AG04450 (cell line): ENCODE measurements at places on chromosomes 7 and 10. TPM values are rescaled to one million over a fixed set of nuclear protein-coding genes. Genes with fewer than 3 reads are reported as not detected.

The CXCL12 gene
- polyA plus RNA-seq: 80.5 and 93.4 TPM in 2 replicates

The PLEKHS1 gene
- not detected in 2 replicates for polyA plus RNA-seq

The MMRN2 gene
- 0.55 and 0.69 TPM in 2 replicates for polyA plus RNA-seq

The OR6B1 gene
- polyA plus RNA-seq: not detected in 2 replicates

The NRCAM gene
- polyA plus RNA-seq: 0.24 and 0.66 TPM in 2 replicates

The AGMO gene
- 0.10 TPM in 1 of 2 replicates, not detected in the other for polyA plus RNA-seq
